ENCODE measurements at places on chromosomes 13 and 19.

GRCh38 chr19:8321986-8322637 is 816 bp downstream of the RPS28 start:
- DNase-seq = no peak

DNA sequence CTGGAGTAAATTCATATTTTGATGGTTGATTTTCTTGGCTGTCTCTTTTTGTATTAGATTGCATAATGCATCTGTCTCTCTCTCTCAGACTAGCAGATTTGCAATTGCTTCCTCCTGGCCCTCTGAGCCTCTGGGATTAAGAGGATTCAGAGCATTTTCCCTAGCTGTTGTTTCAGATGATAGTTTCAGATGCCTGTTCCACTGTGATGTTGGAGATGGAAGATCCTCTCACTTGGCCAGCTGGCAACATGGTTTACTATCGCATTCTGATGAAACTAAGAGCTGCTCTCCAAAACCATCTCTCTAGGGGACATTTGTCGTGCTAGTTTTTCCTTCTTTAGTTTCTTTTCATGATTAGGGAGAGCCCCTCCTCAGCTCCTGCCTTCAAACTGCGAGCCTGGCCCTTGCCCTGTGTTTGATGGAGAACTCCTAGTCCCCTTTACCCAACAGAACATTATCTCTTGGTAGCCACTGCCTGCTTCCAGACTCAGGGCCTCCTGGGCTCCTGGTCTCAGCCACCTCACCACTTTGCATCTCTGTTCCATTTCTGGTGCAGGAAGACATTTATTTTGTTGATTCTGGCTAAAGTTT is 244.6 kb downstream of the B3GLCT start:
- no peak for DNase-seq

DNA sequence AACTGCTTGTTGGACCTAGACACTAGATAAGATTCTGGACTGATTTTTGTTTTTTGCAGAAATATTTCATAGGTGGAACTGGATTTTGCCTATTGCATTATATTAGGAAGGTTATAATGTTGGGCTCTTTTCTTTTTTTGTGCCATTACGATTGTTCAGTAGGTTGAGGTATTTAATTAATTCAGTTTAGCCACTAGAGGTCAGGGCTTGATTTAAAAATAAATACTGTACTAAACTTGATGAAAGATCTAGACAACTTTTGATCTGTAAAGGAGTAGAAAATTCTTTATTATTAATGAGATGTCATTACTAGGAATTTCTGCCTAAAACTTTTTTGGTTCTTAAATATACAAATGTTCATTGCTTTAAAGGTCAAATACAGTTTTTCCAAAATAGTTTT is 15.2 kb upstream of the SUPT20H start:
- no peak for DNase-seq

DNA sequence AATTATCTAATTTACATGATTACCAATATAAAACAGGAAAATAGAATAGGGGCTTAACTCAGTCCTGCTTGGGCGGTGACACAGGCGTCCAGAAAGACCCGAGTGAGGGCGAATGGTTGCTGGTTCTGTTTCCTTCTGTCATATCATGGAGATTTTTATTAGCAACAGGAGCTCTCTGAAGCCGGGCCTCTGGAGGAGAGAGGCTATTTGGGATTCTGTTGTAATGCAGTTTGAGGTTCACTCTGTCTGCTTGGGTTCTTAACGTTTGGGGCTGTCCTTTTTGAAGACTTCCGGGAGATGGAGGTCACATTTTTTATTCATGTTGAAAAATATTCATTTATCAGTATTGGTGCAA is 115.7 kb upstream of the ZNF536 start:
- DNase-seq = no peak

GRCh38 chr13:105219651-105220050 is 1315.8 kb downstream of the EFNB2 start:
- DNase-seq = no peak

DNA sequence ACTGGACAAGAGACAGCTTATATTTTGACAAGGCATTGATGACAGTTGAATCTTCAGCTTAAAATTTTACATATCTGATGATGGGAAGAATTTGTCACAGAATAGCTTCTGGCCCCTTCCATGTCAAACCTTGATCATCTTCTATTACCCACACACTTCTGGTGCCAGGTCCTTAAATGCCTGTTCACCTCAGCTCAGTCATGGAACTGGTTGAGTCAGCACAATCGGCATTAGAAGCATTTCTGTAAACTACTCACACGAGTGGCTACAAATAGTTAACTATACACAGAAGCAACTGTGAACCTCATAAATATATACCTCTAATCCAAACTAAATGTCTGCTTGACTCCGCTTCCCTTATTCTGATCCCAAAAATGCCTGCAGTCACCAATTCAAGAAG is 161.2 kb downstream of the FOXO1 start:
- no peak for DNase-seq

DNA sequence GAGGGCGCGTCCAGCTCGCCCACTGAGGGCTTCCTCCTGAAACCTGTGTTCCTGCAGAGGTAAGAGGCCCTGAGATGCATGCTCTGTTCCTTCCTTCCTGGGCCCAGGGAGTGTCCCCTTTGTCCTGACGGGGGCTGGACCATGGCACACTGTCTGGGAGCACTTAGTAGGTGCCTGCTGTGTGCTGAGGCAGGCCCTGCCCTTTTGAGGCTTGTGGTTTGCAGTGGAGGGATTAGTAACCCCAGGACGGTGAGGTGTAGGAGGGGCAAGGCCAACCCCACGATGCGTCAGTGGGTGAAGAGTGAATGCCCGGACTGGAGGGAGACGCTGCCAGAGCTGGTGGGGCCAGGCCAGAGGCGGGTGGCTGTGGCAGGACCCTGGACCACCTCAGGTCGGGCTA is 11.2 kb upstream of the F2RL3 start:
- DNase-seq = no peak

- no peak for DNase-seq
Measured at GRCh38 chr13:112055036-112055914, 11.7 kb upstream of the SOX1 start.

GRCh38 chr19:18292462-18292809 is 11.0 kb upstream of the JUND start:
- DNase-seq = no peak

- DNase-seq = no peak
Measured at GRCh38 chr13:109654341-109655205, 131.8 kb downstream of the IRS2 start.

All from CD4-positive, alpha-beta T cell (primary cell).